GM19239 (cell line): ENCODE measurements at places on chromosomes 16 and 17.

GRCh38 chr16:27679899-27680298 is 130.0 kb downstream of the KATNIP start:
- no peak for DNase-seq

GRCh38 chr17:55424893-55425540 is 3.4 kb upstream of the MMD start:
- DNase-seq = no peak

GRCh38 chr17:46943501-46944393 is 20.8 kb downstream of the GOSR2 start:
- DNase-seq = no peak

GRCh38 chr16:86251682-86252081 is 258.6 kb upstream of the FOXF1 start:
- no peak for DNase-seq

DNA sequence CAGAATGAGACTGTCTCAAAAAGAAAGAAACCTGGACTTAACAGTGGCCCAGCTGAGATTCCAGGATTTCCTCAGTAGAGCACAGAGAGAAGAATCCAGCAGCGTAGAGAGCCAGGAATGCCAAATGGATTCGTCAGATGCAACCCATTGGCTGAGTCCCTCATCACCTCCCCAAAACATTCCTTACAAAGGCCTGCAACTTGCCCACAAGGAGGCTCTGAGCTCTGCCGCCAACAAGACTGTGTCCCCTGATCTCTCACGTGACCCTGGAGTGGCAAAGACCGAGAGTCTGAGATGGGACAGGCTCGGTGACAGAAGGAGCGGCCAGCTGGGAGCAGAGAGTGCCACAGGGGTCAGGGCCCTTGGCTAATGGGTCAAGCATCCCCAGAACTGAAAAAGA is 6.9 kb upstream of the CHMP6 start:
- DNase-seq = no peak

GRCh38 chr16:28202147-28202746 is 9.5 kb downstream of the XPO6 start:
- DNase-seq = no peak

- no peak for DNase-seq
Observed at GRCh38 chr17:9676820-9677310, 31.5 kb downstream of the USP43 start.

DNA sequence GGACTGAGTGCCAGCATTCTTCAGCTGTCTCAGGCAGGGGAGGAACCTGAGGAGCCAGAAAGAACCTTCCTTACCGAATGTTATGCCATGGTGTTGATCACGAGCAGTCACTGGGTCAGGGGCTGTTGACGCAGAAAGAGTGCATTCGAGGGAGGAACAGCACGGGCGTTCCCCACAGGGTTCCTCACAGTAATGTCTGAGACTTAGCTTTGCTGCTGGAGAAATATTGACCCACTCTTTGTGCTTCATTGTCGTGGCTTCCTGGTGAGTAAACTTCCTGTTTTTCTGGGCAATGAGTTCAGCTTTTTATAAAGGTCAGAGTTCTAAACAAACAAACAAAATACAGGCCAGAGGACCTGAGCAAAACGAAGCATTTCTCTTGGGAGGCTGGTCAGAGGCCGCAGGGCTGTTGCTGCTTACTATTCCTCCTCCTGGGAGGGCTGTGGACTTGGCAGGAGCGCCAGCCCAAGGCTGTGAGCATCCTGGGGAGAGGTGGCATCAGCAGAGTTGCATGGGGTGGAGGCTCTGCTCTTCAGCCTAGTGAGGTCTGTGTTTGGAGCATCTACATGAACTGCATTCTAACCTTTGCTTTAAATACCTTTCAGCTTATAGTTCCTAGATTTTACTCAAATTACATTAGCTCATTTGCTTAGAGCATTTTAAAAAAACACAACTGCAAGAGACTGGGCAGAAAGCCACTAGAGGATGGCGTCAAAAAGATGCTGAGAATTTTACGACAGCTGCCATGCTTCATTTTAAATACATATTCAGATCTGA is 143.1 kb upstream of the CACNG5 start:
- DNase-seq = no peak

DNA sequence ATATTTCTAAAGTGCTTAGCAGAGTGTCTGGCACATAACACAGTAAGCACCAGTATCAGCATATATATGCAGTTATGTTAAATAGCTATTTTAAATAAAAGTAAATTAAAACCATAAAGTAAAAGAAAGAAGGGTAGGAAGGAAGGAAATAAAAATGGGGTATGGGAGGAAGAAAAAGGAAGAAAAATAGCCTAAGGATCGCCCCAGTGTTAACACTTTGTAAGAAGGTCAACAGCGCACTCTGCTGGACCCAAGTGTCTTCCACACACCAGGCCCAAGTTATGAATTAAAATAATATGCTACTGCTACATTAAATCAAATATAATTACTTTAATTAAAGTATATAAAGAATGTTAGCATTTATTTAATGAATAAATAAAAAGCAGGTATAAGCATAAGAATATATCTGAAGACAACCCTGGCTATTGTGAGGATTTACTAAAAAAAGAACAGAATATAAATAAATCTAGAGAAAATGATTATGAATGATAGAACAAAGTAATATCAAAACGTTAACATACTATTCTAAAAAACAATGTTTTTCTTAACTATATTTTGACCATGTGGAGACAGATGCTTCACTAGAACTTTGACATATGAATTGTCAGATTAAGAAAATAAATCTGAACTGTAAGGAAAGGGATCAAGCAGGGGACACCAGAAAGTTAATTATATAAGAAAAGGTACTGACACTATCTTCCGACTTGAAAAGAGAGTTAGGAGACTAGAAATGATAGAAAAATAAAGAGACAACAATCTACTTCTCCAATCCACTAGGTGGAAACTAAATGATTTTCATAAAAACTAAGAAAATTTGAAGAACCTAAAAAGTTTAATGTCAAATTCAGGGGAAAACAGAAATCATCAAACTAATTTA is 25.9 kb downstream of the BRIP1 start:
- DNase-seq = no peak

GRCh38 chr16:53041320-53042051 is 11.2 kb downstream of the CHD9NB start:
- DNase-seq = no peak

DNA sequence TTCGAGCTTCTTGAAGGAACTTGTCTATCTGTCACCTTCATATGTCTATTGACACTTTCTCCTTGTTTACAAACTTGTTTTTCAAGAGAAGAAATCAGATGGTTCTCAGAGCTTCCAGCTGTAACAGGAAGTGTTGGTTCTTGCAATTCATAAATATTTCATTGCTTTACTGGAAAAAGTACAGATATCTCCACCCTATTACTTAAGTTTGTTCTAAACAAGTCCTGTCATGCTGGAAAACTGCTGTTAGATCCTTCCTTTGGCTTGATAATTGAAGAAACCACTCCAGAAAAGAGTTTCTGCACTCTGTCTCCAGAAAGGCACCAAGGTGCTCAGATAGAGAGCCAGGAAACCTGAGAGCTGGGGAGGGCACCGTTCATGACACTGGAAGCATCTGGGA is 181.6 kb downstream of the DNAH9 start:
- DNase-seq = no peak

DNA sequence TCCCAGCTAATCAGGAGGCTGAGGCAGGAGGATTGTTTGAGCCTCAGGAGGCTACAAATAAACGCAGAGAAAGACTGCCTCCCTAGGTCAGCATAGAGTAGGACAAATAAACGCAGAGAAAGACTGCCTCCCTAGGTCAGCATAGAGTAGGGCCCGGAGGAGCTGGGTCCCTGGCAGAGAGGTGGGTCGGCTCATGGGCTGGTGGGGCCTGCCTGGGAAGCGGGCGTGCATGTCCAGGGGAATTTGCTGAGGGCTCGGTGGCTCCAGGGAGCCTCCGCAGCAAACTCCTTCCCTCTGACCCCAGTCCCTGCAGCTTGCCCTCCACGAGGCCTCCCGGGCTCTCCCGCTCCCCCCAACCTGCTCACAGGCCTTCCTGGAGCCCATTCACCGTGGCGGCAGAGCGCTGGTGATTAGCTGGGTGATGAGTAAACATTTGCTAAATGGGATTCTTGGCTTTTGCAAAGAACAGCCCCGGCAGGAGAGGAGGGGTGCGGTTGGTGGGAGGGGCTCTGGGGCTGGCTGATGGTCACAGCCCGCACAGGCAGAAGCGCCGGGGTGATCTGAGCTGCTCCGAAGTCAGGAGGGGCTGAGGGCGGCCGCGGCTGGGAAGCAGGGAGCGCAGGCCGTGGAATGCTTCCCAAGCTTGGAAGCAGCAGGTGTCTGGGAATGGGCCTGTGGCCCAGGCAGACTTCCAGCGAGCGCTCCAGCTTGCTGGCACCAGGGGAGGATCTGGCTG is 93.1 kb downstream of the RTN4RL1 start:
- no peak for DNase-seq

GRCh38 chr16:50613281-50613963 is 65.2 kb downstream of the NKD1 start:
- no peak for DNase-seq

DNA sequence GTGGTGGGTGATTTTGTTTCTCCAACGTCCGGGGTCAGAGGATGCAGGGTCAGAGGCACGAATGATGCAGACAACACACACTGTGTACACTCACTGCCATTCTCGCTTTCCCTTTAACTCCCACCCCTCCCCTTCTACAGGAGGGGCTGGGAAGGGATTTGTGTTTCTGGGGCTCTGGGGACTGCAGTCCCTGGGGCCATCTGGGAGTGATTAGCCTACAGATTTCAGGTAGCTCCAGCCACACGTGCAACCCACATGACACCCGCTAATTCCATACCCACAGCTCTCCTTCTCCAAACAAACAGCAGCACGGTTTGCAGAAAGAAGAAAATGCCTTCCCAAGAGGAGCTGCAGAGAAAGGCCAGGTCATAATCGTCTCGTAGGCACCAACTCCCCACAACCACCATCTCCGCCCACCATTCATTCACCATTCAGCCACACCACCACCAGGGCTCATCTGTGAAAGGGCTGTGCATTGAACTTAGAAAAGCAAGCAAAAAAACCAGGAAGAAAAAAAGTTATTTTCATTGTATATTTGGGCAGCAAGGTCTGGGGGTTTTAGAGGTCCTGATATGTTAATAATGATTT is 9.4 kb upstream of the SOX9 start:
- DNase-seq = no peak

DNA sequence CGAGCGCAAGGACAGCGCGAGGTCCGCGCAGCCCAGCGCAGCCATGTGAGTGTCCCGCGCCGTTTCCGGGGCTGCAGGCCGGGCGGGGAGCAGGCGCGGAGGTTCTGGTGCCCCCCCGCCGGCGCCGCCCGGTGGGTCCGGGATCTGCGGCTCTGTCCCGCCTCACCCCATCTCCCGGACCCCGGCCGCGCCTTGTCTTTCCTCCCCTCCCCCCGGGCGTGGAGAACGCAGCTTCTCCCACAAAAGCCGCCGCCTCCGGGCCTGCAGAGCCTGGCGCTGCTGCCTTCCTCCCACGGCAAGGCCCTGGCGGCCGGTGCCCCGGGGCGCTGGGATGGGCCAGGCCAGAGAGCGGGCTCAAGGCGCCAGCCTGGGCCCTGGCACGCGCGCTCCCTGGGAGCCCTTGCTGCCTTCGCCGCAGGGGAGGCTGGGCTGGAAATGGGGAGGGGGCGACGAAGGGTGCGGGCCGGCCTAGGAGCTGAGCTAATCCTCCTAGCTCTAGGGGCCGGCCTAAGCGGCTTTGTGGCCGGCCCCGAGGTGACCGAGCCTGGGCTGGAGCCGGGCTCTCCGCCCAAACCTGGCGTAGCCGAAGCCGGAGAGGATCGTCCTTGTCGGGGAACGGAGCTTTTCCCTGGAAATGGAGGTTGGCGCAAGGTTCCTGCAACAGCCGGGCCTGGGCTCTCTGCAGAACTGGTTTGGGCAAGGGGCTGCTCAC is 397 bp downstream of the RIPOR1 start:
- peak; percentile 55 for DNase-seq

- no peak for DNase-seq
Observed at GRCh38 chr17:5813357-5813756, 229.0 kb upstream of the NLRP1 start.

- DNase-seq = no peak
Observed at GRCh38 chr17:69117855-69118784, 23.6 kb downstream of the ABCA6 start.

DNA sequence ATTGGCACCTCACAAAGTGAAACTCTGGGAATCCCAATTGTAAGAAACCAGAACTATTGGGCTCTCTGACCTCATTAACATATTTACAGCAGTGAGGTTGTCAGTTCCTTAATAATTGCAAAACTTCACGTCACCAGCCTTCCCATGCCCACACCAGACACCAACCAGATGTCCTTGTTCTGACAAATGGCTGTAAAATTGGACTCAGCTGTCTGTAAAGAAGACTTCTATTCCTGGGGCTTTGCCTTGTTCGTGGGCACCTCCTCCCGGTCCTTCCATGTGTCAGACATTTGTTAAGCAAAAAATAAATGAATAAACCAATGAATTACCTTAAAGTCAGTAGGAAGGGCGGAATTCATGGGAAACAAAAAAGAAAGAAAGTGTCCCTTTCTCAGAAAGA is 284.3 kb upstream of the CDH11 start:
- no peak for DNase-seq

GRCh38 chr17:40663252-40663651 is 1.7 kb downstream of the KRT222 start:
- no peak for DNase-seq

DNA sequence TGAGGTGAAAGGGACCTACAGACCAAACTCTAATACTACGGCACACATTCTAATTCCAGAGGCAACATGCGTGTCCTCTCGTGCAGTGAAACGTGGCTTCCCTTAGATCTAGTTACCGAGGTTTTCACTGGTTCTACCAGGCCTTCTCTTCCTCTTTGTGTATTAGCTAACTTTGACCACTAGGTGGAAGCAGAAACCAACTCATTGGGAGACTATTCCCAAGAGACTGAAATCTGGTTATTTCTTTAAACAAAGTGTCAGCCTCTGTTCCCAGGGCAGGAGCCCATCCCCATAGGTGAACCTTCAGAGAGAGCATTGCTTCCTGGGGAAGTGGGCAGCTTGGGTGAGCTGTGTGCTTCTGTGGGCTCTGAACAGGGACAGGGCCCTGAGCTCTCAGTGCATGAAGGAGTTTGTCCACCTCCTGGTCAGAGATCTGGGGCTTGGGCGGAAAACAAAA is 19.7 kb upstream of the RCVRN start:
- peak; percentile 62 for DNase-seq

- no peak for DNase-seq
Observed at GRCh38 chr16:31397096-31397660, 4.0 kb downstream of the ITGAD start.

GRCh38 chr16:57556941-57557541 is 14.6 kb downstream of the ADGRG5 start:
- DNase-seq = no peak

DNA sequence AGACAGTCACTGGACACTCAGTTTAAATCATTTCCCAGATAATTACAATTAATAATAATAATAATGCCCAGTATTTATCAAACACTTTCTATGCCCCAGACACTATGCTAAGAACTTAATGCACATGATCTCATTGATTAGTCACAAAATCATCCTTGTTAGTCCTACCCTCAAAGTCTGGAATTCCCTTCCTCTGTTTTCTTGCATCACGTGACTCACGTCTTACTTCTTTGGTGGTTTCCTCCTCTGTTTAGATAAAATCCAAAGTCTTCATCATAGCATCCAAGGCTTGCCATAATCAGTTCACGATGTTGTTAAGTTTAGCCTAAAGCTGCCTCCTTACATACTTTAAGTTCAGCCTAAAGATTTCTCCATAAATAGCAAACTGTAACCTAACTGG is 471.9 kb downstream of the PMP22 start:
- DNase-seq = no peak
